T47D (cell line): ENCODE measurements at places on chromosomes 4 and X.
A peak's percentile ranks its signal among the peaks of the same experiment; 100 is the strongest.

- peak; percentile 92 for DNase-seq
These were observed at the start of gene GTPBP6 for GRCh38 chrX:318739-319578. Gene GTPBP6, minus strand, starts transcription at chrX:318796. Its CDS starts 9 bp downstream, at chrX:318787.

GRCh38 chrX:22059775-22060174 is 27.6 kb downstream of the PHEX start:
- DNase-seq: no peak

GRCh38 chr4:67019686-67020437 is 525.4 kb downstream of the CENPC start:
- no peak for DNase-seq

DNA sequence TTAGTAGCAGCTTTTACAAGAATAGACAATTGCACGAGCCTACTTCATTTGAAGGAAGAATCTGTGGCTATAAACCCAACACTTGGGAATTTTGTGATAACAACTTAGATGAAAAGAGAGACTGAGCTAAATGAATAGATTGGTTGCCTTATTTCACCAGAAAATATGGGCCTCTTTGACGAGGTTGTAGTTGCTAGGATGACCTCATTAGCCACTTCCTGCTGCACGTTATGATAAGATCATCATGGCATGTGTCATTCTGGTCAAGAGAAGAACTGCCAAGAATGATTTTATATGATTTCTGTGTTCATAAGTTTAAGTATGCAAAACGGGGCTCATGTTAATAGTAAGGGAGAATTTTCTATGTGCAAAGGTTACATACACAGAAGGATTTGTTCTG is 321.9 kb upstream of the GIMD1 start:
- DNase-seq: no peak

- DNase-seq: no peak
These were observed 19.0 kb downstream of the DGKQ start for GRCh38 chr4:954211-955020.
